ENCODE measurements at places on chromosomes 7 and 10.
A peak's percentile ranks its signal among the peaks of the same experiment; 100 is the strongest.

- no peak for DNase-seq
Measured at GRCh38 chr7:114033475-114033874, 114.7 kb upstream of the PPP1R3A start.

- DNase-seq = no peak
Measured at GRCh38 chr10:65423043-65423442, 1502.8 kb upstream of the LRRTM3 start.

- DNase-seq = no peak
Measured at GRCh38 chr7:7577888-7578287, 11.2 kb downstream of the MIOS start.

DNA sequence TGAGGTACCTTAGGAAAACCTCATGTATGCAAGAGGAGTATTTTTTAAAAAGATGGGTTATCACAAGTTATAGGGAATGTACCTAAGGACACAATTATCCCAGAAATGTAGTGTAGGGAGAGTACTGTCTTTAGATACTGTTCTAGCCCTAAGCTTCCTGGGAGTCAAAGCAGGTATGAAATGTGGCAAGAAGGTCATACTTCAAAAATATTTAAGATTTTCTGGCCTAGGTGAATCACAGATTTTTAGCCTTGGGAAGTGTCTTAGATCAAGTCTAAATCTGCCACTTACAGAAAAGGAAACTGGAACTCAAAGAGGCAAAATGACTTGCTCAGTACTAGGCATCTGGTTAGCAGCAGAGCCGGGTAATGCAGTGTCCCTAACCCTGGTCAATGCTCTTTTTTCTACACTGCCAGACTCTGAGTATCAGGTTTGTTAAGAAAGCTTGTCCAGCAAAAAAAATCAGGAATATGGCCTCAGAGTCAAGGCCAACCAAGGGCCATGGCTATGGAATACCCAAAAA lies 13.9 kb downstream of the PIK3AP1 start:
- no peak for DNase-seq

GRCh38 chr7:106693677-106694353 lies 32.9 kb upstream of the CCDC71L start:
- no peak for DNase-seq

DNA sequence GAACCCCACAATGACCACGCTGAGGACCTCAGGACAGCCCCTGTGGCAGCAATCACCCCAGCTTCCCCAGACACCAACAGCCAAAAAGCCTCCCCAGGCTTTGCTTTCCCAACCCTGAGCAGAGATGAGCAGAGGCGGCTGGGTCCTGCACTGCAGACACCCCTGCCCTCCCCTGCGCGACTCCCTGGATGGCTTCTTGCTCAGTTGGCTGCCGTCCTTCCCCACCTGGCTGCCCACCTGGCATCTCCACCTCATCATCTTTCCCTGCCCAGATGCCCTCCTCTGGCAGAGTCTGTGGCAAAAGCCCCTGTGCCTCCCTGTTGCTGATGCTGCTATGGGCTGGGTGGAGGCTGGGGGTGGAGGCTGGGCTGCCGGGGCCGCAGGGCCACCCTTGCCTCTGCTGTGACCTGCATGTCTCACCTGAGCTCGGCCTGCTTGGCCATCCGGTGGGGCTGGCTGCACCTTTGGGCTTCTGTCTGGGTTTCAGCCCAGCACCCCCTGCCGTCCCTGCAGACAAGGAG lies 567.7 kb downstream of the TCERG1L start:
- no peak for DNase-seq

GRCh38 chr10:9274206-9274755 lies 1219.8 kb downstream of the GATA3 start:
- DNase-seq = no peak

DNA sequence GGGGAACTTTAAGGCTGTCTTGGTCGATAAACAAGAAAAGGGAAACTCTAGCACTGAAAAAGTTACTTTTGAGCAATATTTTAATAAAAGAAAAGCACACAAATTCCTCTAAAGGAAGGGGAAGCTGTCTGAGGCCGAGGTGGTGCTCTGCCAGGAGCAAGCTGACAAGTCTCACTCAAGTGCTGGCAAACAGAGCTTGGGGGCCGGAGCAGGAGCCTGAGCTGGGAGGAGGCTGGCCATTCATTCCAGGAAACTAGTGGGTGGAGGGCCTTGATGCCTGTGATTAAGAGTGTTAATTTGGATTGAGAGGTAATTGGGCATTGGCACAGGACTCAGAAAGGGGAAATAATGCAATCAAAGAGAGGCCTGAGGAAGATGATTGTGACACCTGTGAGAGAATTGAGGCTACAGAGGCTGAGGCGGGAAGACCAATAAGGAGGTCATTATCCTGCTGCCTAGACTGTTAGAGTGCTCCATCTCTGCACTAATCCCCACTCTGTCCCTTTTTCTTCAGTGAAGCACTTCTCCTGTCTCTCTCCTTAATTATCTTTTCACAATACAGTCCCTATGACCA lies 154.9 kb upstream of the COL1A2 start:
- no peak for DNase-seq

- DNase-seq = no peak
Measured at GRCh38 chr7:28024786-28025334, 155.7 kb downstream of the JAZF1 start.

- DNase-seq = no peak
Measured at GRCh38 chr7:100719523-100720278, 567 bp upstream of the EPO start.

GRCh38 chr7:122886357-122887081 lies at the start of gene CADPS2:
TSS of gene CADPS2 (minus strand) at chr7:122886460. CDS start at chr7:122886337, 123 bp downstream.
- no peak for DNase-seq

DNA sequence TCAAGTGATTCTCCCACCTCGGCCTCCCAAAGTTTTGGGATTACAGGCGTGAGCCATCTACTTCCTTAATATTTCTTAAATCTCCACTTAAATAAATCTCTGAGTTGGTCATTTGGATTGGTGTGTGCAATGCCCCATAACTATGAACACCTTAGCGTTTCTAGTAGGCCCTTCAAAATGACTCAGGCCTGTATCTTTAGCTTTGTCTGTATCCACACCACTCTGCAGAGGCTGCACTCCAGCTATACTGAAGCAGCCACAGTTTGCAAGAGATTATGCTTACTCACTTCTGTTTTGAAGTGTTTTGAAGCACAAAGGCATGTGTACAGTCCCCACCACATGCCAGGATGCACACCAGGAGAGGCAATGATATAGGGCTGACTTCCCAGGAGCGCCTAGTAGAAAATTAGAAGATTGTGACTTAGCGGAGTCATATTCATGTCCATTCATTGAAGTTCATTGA lies 2.4 kb upstream of the ST7 start:
- no peak for DNase-seq

DNA sequence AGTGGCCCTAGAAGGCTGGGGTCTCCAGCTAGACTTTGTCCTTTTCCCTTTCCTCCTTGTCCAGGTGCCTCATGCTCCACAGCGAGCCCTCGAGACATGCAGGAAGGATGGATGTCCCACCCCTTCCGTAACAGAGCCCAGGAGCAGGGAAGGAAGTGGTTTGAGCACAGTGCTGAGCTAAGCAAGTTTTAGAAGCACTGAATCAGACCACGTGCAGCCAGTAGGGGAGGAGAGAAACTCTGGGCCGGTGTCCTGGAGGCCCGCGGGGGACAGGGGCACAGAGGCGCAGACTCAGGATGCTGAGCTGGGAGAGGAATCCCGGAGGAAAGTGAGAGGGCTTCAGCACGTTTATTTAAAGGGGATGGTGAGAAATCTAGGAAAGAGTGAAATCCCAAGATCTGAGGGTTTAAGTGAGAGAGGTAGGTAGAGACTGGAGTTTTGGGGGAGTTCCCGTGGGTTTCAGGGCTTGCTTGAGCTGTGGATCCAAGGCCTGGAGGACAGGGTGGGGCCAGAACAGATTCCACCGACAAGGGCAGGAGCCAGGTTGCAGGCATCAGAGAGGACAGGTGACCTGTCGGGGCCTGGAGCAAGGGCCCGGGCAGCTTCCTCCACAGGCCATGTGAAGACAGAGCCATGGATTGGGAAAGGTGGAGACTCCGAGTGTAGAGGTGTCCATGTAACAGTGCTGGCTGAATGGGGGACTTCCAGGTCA lies 4.4 kb upstream of the IRF5 start:
- DNase-seq = peak; percentile 65

DNA sequence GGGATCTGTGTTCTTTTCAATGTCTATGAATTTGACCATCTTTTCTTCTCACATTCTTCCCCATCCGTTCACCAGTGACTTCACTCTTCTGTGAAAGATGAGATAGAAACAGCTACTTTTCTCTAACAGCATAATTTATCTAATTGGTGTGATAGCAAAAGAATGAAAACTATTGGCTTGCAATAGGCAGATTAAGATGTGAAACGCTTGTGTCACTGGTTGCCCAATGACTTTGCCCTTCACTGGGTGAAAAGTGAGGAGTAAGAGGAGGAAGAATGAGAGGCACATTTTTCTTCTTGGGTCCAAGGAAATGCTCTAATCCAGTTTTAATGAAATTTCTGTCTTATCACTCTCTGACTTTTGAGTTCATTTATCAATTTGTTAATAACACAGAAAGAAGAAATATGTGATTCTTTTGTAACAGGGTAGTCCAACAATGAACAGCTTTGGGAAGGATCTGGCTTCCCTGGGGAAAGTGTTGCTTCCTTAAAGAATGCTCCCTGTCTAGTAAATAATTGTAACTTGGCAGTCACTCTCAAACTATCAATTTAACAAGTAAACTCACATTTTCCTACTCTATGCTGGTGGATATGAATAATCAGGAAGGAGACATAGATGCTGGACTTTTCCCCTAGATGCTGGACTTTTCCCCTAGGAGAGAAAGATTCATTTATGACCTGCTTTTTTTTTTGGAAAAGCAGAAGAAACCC lies 35.1 kb downstream of the BET1 start:
- no peak for DNase-seq

- DNase-seq = no peak
Measured at GRCh38 chr10:17547060-17547459, 70.1 kb downstream of the HACD1 start.
